Activated CD8-positive, alpha-beta memory T cell treated with anti-CD3 and anti-CD28 coated beads for 36 hours (primary cell): ENCODE measurements at places on chromosomes 11 and 22. TPM values are rescaled to one million over a fixed set of nuclear protein-coding genes. Genes with fewer than 3 reads are reported as not detected.

The ARVCF gene
- total RNA-seq: 1.8 TPM

The LRP4 gene
- 0.38 TPM for total RNA-seq

The TMA7B gene
- total RNA-seq: 0.75 TPM

The MRGPRF gene
- not detected for total RNA-seq

The SYT8 gene
- total RNA-seq: not detected

The MPZL3 gene
- total RNA-seq: 84.1 TPM

The LAYN gene
- total RNA-seq: 3.1 TPM

The GGT1 gene
- total RNA-seq: 42.0 TPM

The PARVA gene
- not detected for total RNA-seq

The OR4D6 gene
- not detected for total RNA-seq

The ELP4 gene
- 21.4 TPM for total RNA-seq

The PLAAT4 gene
- 9.9 TPM for total RNA-seq

The POU2AF3 gene
- not detected for total RNA-seq

The TMEM121B gene
- total RNA-seq: 0.15 TPM

The CARD10 gene
- not detected for total RNA-seq

The KLHL35 gene
- 0.44 TPM for total RNA-seq

The IL18 gene
- total RNA-seq: not detected
